ENCODE measurements at places on chromosomes 7 and 10. TPM values are rescaled to one million over a fixed set of nuclear protein-coding genes. Genes with fewer than 3 reads are reported as not detected.

Gene EBF3
- not detected for total RNA-seq

Gene GIMAP6
- 26.5 TPM for total RNA-seq

Gene CCL26
- total RNA-seq, result not detected

Gene CRYGN
- not detected for total RNA-seq

Measured in activated CD8-positive, alpha-beta memory T cell treated with anti-CD3 and anti-CD28 coated beads for 36 hours (primary cell).